ENCODE measurements at places on chromosomes 7 and 10.

- no peak for DNase-seq
Observed at GRCh38 chr10:48214716-48215485, 59.6 kb downstream of the FRMPD2 start.

- no peak for DNase-seq
Observed at GRCh38 chr10:23081221-23081750, 14.1 kb upstream of the MSRB2 start.

GRCh38 chr7:51013861-51014511 is 231.3 kb upstream of the GRB10 start:
- DNase-seq = no peak

GRCh38 chr10:35563261-35563891 is 41.8 kb upstream of the GJD4 start:
- peak; percentile 31 for DNase-seq

- DNase-seq = no peak
Observed at GRCh38 chr10:121919666-121920065, 8.2 kb downstream of the ATE1 start.

GRCh38 chr7:79063019-79063698 is 390.3 kb downstream of the MAGI2 start:
- no peak for DNase-seq

DNA sequence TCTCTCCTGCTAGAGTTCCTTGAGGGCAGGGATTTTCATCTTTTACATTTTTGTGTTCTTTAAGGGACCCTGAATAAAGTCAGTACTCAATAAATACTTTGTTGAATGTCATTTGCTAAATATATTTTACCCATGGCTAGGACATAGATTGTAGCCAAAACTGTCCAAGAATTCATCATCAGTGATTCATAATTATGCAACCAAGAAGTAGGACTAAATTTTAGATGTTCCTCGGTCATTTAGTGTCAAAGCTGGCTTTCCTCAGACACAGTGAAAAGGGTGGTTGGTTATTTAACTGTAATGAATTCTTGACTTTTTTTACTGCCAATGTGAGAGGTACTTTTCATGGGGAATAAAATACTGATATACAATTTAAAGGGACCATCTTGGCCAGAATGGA is 3.3 kb downstream of the NUDT13 start:
- DNase-seq = no peak

DNA sequence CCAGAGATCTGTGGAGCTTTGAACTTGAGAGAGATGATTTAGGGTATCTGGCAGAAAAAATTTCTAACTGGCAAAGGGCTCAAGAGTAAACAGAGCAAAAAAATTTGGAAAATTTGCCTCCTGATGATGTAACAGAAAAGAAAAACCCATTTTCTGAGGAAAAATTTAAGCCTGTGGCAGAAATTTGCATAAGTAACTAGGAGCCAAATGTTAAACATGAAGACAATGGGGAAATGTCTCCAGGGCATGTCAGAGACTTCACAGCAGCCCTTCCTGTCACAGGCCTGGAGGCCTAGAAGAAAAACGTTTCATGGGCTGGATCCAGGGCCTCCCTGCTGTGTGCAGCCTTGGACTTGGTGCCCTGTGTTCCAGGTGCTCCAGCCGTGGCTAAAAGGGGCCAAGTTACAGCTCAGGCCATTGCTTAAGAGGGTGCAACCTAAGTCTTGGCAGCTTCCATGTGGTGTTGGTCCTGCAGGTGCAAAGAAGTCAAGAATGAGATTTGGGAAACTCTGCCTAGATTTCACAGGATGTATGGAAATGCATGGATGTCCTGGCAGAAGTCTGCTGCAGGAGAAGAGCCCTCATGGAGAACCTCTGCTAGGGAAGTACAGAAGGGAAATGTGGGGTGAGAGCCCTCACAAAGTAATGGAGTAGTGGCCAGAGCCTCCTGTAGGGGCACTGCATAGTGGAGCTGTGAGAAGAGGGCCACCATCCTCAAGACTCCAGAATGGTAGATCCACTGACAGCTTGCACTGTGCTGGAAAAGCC is 8.1 kb downstream of the SEMA3D start:
- DNase-seq = no peak

GRCh38 chr10:6305401-6306321 is 102.9 kb downstream of the PFKFB3 start:
- no peak for DNase-seq

GRCh38 chr7:2018569-2019460 is 213.9 kb downstream of the MAD1L1 start:
- DNase-seq = no peak

GRCh38 chr7:51685794-51686193 is 369.2 kb upstream of the COBL start:
- no peak for DNase-seq

DNA sequence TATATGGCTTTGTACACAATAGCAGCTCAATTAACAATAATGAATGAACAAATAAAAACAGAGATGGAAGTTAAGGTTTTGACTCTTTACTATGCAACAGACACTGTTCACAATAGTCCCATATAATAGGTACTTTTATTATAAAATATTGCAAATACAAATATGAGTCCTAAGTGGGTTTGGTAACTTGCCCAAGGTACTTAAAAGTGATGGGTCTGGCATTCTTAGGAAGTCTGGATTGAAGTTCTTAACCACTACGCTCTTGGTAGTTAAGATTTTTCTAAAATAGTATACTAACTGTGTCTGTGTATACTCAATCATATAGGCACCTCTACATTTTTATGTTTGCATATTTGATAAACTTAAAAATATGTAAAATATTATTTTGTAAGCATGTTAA is 55.5 kb downstream of the HGF start:
- no peak for DNase-seq

- DNase-seq = peak; percentile 40
Observed at GRCh38 chr10:48306870-48307710, 613 bp downstream of the MAPK8 start.

GRCh38 chr10:11553773-11554381 is 57.6 kb downstream of the USP6NL start:
- no peak for DNase-seq

GRCh38 chr10:1935912-1936311 is 198.6 kb upstream of the ADARB2 start:
- DNase-seq = no peak

GRCh38 chr7:55254242-55254595 is 110.9 kb upstream of the LANCL2 start:
- no peak for DNase-seq

GRCh38 chr7:28580665-28581064 is 168.3 kb downstream of the CREB5 start:
- DNase-seq = no peak

DNA sequence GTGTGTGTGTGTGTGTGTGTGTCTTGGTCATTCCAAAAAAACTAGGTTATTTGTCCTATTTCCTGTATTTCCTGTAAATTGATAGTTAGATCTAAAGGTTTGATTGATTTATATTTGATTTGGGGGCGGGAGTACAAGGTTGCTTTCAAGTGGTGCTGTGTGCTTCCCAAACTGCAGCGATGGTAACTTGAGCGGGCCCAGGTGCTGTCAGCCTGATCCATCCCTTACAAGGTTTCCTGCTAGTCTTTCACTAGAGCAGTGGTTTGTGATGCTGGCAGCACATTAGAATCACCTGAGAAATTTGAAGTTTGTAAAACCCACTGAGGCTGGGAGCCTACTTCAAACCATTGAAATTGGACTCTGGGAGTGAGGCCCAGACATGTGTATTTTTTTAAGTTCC is 23.7 kb downstream of the ABCC2 start:
- no peak for DNase-seq

DNA sequence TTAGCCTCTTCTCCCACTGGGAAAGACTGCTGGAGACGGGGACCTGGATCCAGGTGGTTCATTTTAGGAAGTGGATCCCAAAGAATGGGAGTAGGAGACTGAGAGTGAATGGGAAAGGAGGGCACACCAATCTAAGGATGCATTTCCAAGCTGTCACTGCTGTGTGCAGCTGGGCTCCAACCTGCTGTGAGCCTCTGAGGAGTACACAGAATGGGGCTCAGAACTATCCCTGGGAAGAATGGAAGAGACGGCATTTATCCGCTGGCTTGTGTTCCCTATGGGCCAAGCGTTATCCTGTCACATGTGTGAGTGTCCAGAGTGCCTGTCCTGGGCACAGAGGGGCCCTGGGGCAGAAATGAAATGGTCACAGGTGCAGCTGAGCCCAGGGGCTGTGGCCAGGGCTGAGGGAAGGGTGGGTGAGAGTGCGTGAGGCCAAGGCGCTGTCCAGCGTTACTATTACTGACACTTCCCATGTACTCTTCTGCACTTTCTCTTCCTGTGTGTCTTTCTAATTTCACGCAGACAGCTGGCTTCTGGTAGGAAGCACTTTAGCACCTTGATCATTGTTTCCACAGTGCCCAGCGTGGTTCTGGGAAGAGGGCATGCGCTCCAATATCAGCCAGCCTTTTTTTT is 35.4 kb upstream of the PODXL start:
- DNase-seq = no peak

DNA sequence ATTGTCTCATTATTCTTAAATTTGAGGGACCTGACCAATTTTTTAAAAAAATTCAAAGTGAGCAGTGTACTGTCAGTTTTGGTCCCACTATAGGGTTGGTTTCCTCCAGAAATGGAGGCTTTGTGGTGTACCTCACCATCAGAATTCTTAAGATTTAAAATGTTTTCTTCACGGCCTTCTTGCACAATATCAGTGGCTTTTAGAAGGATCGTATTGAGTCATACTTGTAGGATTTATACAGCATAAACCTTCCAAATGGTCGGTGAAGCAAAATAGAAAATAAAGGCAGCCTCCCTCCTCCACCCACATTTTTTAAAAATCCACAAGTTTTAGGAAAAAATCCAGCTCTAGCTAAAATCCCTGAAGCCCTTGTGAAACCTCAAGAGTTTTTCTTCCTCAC is 126.4 kb downstream of the RNLS start:
- DNase-seq = no peak

DNA sequence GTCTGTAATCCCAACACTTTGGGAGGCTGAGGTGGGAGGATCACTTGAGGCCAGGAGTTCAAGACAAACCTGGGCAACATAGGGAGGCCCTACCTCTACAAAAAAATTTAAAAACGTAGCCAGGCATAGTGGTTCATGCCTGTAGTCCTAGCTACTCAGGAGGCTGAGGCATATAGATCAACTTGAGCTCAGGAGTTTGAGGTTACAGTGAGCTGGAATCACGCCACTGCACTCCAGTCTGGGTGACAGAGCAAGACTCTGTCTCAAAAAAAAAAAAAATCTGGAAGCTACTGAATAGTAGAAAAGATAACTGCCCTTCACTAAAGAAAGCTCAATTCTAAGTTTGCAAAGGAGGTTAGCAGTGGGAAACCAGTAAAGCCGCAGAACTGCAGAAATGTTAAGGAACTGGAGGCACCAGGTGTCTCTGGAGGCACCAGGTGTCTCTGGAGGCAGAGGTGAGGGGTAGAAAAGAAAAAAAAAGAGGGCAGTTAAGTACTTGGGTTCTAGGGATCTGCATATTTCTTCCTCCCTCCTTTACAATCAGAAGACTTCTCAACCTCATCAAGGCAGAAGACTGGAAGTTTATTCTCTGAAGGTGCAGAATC is 56.5 kb downstream of the RNLS start:
- DNase-seq = no peak

DNA sequence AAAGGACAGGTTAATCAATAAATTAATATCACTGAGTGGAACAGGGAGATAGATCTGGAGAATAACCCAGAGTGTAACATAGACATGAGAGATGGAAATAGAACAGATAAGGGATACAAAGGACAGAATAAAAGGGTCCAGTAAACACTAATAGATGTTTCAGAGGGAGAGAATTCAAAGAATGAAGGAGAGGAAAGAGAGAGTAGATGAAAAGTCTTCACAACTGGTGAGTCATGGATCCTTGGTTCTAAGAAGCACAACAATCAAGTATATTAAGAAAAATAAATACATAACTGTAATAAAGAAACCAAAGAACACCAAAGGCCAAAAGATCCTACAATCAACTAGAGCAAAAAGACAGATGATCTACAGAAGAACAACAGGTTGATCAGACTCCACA is 66.3 kb downstream of the BEND7 start:
- DNase-seq = no peak

DNA sequence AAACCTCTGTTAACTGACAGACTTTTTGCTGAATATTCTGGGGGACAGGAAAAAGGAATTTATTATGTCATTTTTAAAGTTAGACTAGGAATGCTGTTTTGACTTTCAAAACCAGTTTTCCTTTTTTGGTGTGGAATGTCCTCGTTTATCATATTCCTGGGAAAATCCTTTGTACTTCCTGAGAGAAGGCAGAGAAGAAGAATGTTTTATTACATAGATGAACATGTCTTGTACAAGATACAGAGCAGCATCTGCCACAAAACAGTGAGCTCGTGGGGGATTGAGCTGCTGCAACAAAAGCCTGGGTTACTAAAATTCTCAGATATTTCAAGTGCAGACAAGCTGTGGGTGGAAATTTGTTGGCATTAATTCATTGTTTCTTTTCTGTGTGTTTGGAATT is 20.2 kb downstream of the MCU start:
- no peak for DNase-seq

- DNase-seq = no peak
Observed at GRCh38 chr7:23787272-23787671, 77.3 kb downstream of the STK31 start.

DNA sequence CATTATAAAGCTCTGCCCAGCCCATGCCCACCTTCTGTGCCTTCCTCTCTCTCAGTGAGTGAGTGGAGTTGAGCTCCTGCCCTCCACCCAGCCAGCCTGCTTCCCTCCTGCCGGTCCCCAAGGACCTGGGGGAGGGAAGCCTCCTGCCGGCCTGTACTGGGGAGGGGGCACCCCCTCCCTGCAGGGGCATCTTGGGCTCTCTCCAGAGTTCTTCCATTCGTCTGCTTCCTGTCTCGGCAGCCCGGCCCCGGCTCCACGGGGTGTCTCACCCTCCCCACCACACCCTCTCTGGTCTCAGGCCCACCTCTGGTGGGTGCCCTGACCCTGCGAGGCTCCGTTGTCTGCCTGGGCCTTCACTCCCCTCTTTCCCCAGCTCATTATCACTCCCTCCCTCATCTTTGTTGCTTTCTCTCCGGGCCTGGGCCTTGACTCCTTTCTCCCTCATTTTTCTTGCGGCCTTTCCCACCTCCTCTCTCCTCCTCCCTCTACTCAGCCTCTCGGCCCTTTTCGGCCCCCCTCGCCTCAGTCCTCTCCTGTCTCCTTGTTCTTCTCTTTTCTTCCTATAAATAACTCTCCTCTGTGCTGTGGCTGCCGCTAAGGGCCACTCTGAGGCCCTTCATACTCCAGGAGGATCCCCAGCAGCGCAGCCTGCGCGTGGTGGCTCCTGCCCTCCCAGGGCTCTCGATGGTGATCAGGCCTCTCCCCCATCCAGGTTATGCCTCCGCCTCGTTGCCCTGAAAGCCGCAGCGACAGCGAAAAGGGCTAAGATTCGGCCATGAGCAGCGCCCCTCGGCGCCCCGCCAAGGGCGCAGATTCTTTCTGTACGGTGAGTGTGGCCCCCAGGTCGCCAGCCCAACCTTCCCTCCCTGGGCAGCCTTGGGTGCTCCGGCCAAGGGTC is 2.1 kb downstream of the SLC4A2 start:
- DNase-seq = no peak

- no peak for DNase-seq
Observed at GRCh38 chr7:149845257-149845980, 7.2 kb downstream of the ZNF862 start.

- no peak for DNase-seq
Observed at GRCh38 chr10:73840403-73841060, 29.1 kb upstream of the NDST2 start.
